Kidney (tissue), 22 donors: ENCODE measurements at places on chromosomes 5 and 9.
A peak's percentile ranks its signal among the peaks of the same experiment; 100 is the strongest.

- DNase-seq, result no peak
Observed at GRCh38 chr5:134174841-134175839, 1.6 kb downstream of the SKP1 start.

DNA sequence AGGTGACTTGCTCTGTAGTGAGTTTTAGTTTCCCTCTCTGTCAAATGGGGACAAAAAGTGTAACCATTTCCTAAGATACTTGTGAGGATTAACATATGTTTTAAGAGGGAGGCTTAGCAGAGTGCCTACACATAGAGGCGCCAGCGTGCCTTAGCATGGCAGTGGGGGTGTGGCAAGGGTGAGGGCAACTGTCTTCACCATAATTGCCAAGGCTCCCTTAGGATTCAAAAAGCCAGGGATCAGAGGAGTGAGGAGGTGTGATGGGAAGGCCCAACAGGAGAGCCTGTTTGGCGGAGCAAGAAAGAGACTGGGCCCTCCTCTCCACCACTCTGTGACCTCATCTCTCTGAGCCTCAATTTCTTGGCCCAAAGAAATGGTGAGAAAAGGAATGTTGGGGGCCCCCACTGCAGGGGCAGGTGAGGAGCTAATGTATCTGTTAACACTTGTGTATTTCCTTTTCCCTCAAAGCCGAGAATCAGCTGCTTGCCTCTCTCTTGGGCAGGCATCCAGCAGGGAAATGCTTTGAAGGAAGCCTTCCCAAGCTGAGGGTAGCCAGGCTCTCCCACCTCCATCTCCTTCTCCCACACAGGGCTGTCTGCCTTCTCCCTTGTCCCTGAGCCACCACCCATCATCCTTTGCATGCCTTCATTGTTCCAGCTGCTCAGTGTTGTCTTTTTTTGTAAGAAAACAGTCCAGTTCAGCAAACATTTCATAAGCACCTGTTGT is 76.0 kb downstream of the DAB2IP start:
- DNase-seq, result no peak

DNA sequence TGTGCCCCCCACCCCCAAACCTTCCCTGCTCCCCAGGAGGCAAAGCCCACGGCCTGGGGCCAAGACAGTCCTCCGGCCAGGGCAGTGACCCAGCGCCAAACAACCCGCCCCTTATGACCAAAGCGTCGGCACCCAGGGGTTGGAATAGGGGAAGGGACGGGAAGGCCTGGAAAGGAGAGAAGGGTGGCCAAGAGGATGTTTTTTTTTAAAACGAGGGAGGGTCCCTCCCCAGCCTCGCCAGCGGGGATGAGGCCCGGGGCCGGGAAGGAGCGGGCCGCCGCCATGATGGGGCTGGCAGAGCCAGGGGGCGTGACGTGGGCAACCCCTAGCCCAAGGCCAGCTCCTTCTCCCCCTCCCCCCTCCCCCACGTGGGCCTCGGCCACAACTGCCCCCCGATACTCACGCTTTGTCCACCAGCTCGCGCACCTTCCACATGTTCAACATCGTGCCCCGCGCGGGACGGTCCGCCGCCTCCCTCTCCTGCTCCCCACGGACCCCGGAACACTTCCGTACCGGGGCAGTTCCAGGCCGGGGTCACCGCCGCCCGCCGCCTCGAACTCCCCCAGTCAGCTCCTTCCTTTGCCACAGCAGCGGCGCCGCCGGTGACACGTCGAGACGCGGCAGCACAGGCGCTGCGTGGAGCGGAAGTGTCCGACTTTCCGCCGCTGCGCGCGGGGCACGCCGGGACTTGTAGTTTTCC is at the start of gene CLINT1:
Gene CLINT1 (minus strand): TSS at position 619 of the 700 bp plus-strand sequence. CDS start 175 bp downstream, at position 444.
- DNase-seq, result peak; percentile 96

DNA sequence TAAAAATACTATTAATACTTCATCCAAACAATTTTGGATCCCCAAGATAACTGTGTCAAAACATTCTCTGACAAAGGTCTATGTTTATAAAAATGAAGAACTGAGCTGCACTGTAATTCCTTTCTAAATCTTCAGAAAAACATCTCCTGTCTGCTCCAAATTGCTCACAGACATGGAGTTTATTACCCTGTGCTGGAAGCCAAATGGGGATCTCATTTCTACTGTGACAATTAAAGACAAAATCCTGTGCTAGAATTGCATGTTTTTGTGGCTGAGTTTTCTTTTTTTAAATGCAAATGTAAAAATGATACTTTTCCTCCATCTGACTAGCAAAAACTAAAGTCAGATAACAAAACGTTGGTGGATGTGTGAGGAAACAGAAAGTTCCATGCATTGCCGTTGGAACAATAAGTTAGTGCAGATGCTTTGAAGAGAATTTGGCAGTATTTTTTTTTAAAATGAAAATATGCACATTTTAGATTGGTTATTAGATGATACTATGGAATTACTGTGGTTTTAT is 93.5 kb downstream of the GNA14 start:
- no peak for DNase-seq

DNA sequence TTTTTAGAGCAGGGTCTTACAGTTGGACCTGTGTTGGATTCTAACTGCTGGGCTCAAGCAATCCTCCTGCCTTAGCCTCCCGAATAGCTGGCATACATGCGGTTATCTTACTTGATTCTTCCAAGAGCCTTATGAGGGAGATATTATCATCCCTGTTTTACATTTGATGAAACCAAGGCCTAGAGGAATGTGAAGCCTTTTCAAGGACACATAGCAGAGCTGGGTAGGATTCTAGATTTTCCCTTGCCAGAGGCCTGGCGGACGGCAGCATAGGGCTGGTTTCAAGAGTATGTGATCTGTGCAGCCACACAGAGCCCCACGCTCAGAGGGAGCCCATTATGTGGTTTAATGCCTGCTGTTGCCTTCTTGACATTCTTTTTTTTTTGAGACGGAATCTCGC is 24.2 kb downstream of the NDST1 start:
- no peak for DNase-seq

GRCh38 chr9:20997503-20998076 is 33.9 kb downstream of the HACD4 start:
- DNase-seq, result no peak

- no peak for DNase-seq
Observed at GRCh38 chr5:131303537-131303936, 39.7 kb downstream of the CDC42SE2 start.

GRCh38 chr5:68419637-68420452 is 204.3 kb downstream of the PIK3R1 start:
- peak; percentile 83 for DNase-seq

GRCh38 chr9:110891760-110892159 is 146.5 kb downstream of the LPAR1 start:
- DNase-seq, result no peak

GRCh38 chr9:138100711-138101350 is 223.2 kb downstream of the CACNA1B start:
- peak; percentile 63 for DNase-seq

- peak; percentile 66 for DNase-seq
Observed at GRCh38 chr5:179613460-179614071, 9.9 kb downstream of the HNRNPH1 start.

GRCh38 chr9:80873861-80874260 is 815.5 kb downstream of the TLE1 start:
- no peak for DNase-seq

DNA sequence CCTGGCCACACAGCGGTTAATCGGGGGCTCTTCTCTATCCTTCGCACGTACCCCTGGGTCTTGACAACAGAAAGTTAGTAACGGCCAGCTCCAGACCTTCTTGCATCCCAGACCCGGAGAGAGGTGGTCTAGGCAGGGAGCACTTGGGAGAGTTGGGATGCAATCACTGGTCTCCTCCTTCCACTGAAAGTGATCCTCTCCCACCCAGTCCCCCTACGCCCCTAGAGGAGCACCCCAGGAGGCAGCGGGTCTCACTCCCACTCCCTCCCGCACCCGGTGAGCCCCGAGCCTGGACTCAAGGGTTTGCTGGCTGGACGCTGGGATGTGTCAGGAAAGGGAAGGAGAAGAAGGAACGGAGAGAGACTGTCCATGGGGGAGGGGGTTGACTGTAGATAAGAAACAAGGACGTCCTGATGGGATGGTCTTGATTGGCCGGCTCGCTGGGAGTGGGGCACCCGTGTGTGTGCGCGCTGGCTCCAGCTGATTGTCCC is 2.0 kb downstream of the RORB start:
- DNase-seq, result peak; percentile 11

GRCh38 chr9:135563039-135563476 is 1.5 kb downstream of the PAEP start:
- no peak for DNase-seq

GRCh38 chr5:111511831-111512374 is 432 bp downstream of the STARD4 start:
- no peak for DNase-seq

DNA sequence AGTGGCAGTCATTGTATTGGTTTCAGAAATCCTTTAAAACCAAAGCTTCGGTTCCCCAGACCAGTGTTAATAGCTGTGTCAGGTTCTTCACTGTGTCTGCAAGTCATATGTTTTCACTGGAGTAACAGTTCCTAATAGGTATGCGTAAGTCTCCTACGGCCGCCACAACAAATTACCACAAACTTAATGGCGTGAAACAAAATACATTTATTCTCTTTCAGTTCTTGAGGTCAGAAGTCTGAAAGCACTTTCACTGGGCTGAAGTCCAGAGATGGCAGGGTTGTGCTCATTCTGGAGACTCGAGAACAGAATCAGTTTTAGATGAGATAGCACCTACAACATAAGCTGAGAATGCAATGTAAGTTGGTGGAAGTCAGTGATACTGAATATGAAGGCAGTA is 556.2 kb downstream of the TLE4 start:
- peak; percentile 5 for DNase-seq

DNA sequence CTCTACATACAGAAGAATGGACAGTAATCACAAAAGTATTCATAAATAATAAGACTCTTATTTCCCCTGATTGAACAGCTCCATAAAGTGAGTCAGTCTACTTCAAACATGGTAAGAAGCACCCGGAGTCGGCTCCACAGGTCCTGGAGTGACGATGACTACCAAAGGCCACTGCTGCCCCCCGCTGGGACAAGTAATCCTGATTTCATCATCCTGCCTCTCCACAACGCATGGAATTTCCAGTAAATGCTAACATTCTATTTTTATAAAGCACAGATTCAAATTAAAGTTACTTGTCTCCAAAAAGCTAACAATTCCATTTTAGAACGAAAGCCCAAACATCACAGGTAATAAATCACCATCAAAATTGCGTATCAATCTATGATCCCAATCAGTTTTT is 16.2 kb downstream of the ATPSCKMT start:
- DNase-seq, result peak; percentile 65

- peak; percentile 87 for DNase-seq
Observed at GRCh38 chr5:97231025-97231636, 48.1 kb upstream of the RIOK2 start.

DNA sequence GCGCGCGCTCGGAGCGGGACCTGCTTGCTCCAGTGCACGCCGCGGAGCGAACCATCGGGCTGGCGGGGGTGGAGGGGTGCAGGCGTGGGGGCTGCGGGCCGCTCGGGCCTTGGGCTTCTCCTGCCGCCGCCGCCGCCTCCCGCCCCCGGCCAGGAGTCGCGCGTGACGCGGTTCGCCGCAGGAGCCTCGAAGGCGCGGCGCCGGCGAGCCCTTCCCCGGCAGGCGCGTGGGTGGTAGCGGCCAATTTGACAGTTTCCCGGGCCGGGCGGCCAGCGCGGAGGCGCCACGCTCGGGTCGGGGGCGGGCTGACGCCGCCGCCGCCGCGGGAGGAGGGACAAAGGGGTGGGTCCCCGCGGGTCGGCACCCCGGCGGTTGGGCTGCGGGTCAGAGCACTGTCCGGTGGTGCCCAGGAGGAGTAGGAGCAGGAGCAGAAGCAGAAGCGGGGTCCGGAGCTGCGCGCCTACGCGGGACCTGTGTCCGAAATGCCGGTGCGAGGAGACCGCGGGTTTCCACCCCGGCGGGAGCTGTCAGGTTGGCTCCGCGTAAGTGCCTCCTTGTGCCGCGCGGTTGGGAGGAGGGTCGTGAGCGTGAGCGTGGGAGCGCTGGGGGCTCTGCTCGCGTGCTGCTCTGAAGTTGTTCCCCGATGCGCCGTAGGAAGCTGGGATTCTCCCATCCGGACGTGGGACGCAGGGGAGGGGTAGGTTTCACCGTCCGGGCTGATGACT is at the start of gene TJP2:
Gene TJP2 (plus strand): TSS at position 387 of the 725 bp plus-strand sequence. CDS start 96 bp downstream, at position 483.
- peak; percentile 75 for DNase-seq

GRCh38 chr5:79619854-79620253 is 7.6 kb downstream of the TENT2 start:
- no peak for DNase-seq

- DNase-seq, result no peak
Observed at GRCh38 chr9:119020284-119020683, 349.0 kb downstream of the BRINP1 start.

- DNase-seq, result no peak
Observed at GRCh38 chr9:131194762-131195161, 69.4 kb downstream of the NUP214 start.

GRCh38 chr5:112653638-112654205 is 84.0 kb upstream of the APC start:
- no peak for DNase-seq

GRCh38 chr9:4829969-4830368 is 37.2 kb downstream of the RCL1 start:
- DNase-seq, result no peak

- DNase-seq, result peak; percentile 79
Observed at GRCh38 chr5:150021491-150022157, 21.1 kb downstream of the HMGXB3 start.

DNA sequence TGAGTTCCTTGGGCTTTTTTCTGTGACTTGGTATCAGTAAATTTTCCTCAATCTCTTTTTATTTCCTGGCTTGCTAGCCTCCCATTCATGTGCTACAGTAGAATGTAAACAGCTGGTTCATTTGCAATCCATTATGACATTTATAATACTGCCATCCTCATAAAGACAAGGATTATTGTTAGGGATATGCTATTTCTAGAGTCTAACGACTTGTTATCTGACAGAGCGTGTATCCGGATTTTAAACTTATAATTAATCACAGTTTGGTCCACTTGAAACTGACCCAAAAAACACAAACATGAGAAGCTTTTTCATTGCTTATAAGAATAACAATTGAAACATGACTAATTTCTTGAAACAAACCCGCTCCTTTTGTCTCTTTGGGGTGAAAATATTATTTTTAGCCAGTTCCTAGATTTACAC is 585.8 kb downstream of the TLE4 start:
- DNase-seq, result peak; percentile 95

- DNase-seq, result no peak
Observed at GRCh38 chr5:151108566-151108965, 27.7 kb upstream of the TNIP1 start.

GRCh38 chr5:122369253-122369815 is 57.3 kb downstream of the SNCAIP start:
- DNase-seq, result no peak

- DNase-seq, result no peak
Observed at GRCh38 chr9:23324511-23324910, 501.5 kb downstream of the ELAVL2 start.

DNA sequence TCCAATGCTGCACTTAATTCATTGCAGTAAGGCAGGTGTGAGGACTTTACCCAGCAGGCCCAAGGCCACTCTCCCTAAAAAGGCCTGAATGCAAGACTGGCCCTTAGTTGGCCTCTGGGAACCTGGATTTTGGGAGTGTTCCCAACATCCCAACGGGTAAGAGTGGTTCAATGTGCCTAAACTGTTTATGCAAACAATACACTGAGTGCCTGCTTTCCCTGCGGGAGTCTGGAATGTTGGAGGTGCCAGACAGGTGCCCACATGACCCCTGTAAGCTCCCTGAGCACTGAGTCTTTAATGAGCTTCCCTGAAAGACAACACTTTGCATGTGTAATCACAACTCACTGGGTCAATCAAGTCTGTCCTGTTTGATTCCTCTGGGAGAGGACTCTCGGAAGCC is 37.4 kb downstream of the NSUN2 start:
- DNase-seq, result no peak

GRCh38 chr5:16072616-16073015 is 107.0 kb downstream of the MARCHF11 start:
- no peak for DNase-seq

GRCh38 chr5:134084570-134084969 is 29.9 kb upstream of the TCF7 start:
- DNase-seq, result no peak

GRCh38 chr5:139422307-139422893 is 16.9 kb downstream of the DNAJC18 start:
- DNase-seq, result no peak
